Fibroblast of upper back skin (primary cell): ENCODE measurements at places on chromosomes 4 and X.
A peak's percentile ranks its signal among the peaks of the same experiment; 100 is the strongest.

- no peak for DNase-seq
Measured at GRCh38 chrX:140804292-140804691, 94.7 kb downstream of the LINC00632 start.

DNA sequence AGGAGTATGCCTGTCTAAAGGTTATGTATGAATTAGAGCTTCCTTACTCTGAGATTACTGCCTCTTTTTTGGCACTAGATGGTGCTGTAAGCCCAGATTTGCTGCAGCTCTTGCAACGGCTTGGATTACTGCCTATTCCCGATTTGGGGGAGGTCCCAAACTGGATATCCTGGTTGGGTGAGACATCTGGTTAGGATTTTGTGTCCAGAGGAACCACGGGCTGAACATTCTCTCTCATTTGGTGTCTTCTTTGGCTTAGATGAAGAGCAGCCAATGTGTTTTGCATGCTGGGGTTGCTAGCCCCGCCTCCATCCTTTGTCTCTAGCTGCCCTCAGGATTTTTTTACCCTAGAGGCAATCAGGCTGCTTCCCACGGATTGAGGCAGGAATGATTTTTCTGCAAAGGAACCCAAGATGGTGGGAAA, 31.9 kb downstream of the F8A1 start:
- DNase-seq, result peak; percentile 89

- DNase-seq, result no peak
Measured at GRCh38 chr4:161517941-161518340, 645.9 kb downstream of the FSTL5 start.

DNA sequence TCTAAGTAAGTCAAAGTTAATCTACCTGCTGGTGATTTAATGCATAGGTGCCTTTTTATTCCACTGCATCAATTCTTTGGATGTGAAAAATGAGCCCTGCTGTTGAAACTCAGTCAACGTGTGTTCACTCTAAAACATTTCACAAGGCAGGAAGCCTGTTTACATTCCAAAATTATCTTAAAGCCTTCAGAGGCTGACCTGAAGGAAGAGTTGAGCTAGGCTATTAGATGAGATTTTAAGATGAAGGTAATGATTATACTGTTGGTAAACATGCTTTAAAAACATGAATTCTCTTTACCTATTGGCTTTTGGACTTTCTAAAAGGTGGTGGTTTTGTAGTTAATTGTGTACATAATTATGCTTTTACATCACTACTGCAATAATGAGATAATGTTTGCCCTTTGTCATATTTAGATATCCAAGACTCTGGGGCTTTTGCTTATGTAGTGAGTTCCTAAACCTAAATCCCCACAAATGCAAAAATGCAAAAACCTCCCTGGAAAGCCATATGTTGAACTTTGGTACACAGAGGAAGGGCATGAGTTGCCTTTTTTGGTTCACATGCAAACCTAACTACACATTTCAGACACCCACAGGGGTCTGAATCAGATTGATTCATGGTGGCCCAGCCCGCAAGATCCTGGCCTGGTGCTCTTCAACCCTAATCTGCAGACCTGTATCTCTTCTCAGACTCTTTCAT, 92.3 kb downstream of the KLHL8 start:
- DNase-seq, result no peak
